Nucleus accumbens (tissue), 56 donors: ENCODE measurements at places on chromosomes 7 and 10.

- no peak for DNase-seq
These were observed at the start of gene LIPJ for GRCh38 chr10:88586462-88586861. TSS of gene LIPJ (plus strand) at chr10:88586762. CDS start at chr10:88590688, 3,926 bp downstream.

- DNase-seq: no peak
These were observed 51.8 kb downstream of the CCDC6 start for GRCh38 chr10:59854571-59854970.

GRCh38 chr10:29676732-29677131 lies 42.0 kb upstream of the SVIL start:
- no peak for DNase-seq

DNA sequence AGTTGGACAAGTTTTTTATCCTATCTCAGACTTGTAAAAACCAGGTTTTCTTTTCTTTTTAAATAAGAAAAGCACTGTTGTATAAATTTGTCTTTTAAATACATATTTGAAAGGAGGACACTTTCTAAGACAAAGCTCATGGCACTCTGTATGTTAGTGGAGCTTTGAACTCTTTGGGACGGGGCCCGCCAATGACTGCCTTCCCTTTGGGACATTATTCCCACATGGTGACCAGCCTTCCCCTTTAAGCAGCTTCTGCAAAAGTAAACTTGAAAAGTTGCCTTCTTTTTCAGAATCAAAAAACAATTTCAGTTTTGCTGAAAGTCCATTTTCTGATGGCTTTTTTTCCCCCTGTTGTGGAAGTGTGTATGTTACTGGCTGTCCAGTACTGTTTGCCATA lies 1.8 kb downstream of the CUX1 start:
- DNase-seq: no peak

DNA sequence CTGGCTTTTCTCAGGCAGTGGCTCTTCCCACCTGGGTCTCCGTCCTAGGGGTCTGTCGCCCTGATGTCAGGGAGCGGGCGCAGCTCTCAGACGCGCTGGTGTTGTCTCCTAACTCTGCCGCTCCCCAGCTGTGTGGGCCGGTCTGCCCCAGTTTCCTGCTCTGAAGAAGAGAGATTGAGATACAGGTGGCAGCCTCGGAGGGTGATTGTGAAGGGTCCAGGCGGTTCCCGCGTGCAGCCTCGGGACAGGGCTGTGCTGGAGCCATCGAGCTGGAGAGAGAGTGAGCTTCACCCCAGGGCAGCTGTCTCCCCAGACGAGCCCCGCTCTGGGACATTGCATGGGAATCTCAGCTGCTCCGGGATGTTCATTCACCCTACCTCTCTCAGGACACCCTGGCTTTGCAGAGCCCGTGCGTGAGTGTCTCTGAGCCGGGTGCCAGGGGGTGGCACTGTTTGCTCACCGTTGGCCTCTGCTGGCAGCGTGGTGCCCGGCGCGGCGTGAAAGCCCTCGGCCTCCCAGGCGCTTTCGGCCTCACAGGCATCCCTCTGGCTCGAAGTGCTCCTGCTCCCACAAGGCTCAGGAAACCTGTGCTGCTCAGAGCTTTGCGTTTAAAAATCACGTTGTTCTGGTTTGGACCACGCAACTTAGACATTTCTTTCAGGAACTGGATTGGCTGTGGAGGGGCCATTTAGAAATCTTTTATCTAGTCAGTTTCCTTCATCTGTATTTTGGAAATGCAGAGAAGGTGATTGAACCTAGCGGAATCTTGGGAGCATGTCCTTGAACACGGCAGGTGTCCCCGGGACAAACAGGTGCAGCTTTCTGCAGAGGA lies 33.8 kb upstream of the ZFAND2A start:
- no peak for DNase-seq

DNA sequence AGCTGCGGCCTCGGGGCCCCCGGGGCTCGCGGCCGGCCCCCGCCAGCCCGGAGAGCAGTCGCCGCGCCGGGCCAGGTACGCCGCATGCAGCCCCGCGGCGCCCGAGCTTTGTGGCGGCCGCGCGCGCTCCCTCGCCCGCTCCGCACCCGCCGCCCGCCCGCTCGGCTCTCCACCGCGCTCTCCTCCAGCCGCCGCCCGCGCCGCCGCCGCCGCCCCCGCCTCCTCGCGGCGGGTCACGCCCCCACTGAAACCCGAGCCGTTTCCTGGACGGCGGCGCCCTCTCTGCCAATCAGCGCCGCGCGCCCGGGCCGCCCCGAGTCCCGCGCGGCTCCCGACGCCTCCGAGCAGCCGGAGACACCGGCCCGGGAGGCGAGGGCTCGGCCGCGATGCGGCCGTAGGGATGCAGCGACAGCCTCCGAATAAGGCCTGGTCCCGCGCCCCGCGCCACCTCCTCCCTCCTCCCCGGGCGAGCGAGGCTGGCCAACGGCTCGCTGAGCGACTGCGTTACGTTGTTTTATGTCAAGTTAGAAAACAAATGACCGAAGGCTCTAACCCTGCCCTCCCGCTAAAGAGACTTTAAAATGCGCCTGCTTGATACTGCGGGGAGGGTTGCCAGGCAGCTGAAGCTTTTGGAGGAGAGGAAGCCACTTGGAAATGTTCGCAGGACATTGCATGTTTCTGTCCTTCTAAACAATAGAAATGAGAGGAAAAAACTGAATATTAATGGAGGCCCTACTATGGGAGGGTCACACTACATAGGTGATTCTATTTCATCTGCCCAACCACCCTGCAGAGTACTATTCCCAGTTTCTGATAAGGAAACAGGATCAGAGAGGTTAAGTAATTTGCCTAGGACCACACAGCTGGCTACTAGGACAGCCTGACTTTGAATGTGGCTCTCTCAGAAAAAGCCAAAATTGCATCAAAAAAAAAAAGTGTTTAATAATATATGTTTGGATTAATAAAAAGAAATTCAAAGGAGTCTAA lies at the start of gene FGFR2:
TSS of gene FGFR2 (minus strand) at position 182 of the 987 bp plus-strand sequence. CDS start 4,627 bp downstream, outside the sequence.
- DNase-seq: peak; percentile 71

GRCh38 chr7:115689941-115690340 lies 340.6 kb downstream of the TFEC start:
- DNase-seq: no peak

DNA sequence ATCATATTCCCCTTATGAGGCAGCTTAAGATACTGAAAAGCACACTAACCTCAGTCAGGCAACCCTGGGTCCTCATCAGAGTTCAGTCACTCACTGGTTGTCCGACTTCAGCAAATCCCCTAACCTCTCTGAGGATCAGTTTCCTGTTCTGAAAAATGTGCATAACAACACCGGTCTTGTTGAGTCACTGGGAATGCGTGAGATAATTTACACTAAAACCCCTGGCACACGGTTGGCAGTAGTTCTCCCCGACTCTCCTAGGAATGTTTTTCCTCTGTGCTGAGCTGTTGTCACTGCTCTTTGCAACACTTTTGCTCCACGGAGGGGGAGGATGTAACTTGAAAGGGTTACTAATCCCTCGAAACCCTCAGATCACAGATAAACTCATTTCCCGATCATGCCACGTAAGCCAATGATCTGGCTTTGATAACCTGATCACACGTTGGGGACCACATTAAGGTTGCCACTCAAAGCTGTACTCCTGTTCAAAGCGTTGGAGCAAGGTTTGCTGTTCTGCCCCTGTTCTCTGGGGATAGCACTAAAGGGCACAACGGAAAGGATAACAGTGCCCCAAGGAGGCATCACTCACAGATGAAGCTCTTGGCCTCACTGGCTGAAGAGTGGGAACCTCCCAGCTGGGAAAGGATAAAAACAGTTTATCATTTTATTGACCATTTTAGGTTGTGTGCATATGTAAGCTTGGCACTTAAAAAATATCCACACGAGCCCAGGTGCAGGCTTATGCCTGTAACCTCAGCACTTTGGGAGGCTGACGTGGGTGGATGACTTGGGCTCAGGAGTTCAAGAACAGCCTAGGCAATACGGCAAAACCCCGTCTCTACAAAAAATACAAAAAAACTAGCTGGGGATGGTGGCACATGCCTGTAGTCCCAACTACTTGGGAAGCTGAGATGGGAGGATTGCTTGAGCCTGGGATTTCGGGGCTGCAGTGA lies 5.0 kb upstream of the RBM17 start:
- DNase-seq: no peak

- no peak for DNase-seq
These were observed 64.3 kb downstream of the EZH2 start for GRCh38 chr7:148819697-148820360.

GRCh38 chr7:2834748-2835441 lies 9.2 kb downstream of the GNA12 start:
- DNase-seq: no peak

DNA sequence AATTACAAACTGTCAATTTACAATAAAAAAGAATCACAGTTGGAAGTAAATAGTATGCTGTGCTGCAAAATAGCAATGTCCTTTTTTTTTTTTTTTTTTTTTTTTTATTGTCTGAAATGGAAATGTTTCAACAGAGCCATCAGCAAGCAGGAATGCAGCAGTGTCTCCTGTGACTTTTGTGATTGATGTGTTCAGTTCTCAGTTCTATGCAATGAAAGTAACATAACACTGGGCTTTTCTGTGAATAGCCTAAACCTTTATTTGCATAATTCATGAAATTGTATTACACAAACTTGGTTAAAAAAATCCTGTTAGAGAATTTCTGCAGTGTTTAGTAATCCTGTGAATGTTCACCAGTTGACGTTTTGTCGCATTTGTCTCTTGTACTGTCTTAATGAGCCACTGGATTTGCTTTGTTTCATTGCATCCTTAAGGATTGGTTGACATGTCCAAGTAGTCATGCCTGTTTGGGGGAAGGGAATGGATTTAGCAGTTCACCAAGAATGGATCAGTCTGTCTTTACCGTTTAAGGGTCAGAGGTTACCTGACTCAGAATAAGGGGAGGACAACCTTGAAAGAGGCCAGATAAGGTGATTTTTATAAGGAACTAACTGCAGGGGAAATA lies 192.7 kb downstream of the MLLT10 start:
- no peak for DNase-seq

GRCh38 chr7:81206667-81207360 lies 288.0 kb upstream of the SEMA3C start:
- DNase-seq: no peak

- DNase-seq: no peak
These were observed 1.1 kb downstream of the JMJD1C start for GRCh38 chr10:63464402-63465292.

DNA sequence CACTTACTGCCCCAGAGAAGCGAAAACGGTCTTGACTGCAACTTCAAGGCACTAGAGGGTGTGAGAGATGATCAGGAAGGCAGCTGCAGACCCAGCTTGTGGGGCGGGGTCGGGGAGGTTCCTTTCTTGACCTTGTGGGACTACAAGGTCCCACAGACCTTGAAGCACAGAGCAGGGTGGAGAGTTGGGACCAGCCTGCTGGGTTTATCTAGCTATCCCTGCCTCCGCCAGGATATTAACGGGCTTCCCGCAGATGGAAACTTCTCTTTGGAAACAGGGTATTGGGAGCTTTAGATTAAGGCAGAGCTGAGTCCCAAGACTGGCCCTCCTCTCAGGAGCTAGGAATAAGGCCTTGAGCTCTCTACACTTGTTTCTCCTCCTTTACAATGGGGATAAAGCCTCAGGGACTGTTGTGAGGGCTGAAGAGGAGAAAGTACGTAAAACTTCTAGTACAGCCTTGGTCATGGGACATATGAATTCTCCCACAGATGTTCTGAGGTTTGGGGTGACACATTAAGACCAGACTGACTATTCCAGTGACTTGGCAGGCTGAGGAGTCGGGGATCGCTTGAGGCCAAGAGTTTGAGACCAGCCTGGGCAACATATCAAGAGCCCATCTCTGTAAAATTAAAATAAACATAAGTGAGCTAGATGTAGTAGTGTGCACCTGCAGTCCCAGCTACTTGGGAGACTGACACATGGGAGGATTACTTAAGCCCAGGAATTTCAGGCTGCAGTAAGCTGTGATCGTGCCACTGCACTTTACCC lies 153.2 kb downstream of the CDH23 start:
- DNase-seq: no peak

- DNase-seq: no peak
These were observed 133.3 kb upstream of the MGMT start for GRCh38 chr10:129333706-129334105.

GRCh38 chr7:47937711-47938573 lies 10.3 kb downstream of the PKD1L1 start:
- DNase-seq: no peak

DNA sequence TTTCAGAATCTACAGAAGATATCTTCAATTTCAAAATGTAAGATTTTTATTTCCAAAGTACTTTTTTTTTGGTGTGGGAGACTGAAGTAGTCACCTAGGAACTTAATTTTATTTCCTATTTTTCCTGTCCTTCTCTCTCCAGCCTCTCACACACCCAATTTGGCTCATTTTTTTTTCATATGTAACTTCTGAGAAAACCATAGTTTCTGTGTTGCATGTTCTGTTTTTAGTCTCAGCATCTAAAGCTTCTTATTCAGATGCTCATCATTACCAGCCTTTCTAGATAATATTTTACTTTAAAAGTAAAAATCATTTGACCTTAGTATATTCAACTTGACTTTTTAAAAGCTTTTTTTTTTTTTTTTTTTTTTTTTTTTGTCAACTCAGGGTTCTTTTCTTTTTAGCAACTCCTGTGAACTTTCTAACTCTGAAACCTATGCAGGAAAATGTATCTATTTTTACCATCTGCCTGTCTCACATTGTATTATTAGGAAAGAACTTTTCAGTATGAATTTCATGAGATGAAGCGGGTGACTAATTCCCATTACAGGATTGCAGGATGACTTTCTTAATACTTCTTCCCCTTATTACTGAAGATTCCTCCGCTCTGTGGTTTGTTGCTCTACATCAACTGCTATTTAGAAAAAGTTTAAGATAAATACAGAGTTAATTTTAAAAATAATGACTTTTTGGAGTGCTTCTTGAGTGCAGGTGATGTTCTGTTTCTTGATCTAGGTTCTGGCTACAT lies 73.6 kb upstream of the LSM8 start:
- no peak for DNase-seq

DNA sequence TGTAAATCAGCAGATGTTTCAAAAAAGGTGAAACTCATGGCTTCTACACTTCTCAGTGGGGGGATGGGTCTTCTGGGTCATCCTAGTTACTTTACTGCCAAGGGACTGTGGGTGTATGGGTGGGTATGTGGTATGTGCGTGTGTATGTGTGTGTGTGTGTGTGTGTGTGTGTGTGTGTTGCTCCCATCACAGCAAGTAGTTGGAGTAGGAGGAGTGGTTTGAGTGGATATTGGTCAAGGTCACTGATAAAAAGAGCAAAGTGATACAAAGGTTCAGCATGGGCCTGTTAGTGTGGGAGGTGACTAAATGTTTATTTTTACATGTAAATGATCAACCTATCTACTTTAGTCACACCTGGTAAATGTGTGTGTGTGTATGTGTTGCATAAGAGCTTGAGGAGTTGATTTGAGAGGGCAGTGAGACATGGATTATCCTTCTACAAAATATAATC lies 11.8 kb upstream of the COBL start:
- DNase-seq: no peak

- no peak for DNase-seq
These were observed 43.7 kb downstream of the CPVL start for GRCh38 chr7:29102558-29103151.

DNA sequence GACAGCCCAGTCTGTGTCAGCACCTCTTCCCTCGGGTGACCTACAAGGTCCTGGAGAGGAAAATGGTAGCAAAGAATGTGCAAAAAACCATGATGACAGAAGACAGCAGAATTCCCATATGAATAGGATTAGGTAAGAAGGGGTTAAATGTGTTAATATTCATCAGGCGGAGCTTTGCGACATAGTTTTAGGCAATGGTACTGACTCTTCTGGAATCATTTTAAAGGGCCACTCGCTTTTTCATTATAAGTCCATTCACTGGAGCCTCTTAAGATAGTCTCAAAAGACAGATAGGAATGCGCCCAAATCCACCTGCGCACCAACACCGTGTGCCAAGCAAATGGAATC lies 38.2 kb downstream of the DLG5 start:
- DNase-seq: no peak
